ENCODE measurements at places on chromosomes 16 and 17. TPM values are rescaled to one million over a fixed set of nuclear protein-coding genes. Genes with fewer than 3 reads are reported as not detected.

- no peak for DNase-seq
Measured at GRCh38 chr17:17394494-17394893, 82.3 kb upstream of the MED9 start.

DNA sequence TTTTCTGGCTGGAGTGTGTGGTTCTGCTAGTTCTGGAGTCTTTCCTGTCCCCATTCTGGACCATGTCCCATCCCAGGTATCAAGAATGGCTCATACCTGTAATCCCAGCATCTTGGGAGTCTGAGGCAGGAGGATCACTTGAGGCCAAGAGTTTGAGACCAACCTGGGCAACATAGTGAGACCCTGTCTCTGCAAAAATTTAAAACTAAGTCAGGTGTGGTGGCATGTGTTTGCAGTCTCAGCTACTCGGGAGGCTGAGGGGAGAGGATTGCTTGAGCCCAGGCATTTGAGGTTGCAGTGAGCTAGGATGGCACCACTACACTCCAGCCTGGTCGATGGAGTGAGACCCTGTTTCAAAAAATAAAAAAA, 15.3 kb upstream of the WNT3 start:
- no peak for DNase-seq

DNA sequence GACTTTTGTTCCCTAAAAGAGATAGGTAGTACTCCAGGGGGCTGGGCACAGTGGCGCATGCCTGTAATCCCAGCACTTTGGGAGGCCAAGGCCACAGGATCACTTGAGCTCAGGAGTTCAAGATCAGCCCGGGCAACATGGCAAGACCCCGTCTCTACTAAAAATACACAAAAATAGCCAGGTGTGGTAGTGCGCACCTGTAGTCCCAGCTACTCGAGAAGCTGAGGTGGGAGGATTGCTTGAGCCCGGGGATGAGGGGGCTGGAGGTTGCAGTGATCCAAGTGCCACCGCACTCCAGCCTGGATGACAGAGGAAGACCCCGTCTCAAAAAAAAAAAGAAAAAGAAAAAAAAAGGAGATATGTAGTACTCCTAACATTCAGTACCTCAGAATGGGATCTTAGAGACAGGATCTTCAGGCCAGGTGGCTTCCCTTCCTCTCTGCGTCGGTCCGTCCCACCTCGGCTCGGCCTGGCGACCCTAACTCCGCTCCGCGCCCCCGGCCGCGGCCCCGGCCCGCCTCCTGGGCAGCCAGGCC, 89.6 kb downstream of the CDC27 start:
- no peak for DNase-seq

DNA sequence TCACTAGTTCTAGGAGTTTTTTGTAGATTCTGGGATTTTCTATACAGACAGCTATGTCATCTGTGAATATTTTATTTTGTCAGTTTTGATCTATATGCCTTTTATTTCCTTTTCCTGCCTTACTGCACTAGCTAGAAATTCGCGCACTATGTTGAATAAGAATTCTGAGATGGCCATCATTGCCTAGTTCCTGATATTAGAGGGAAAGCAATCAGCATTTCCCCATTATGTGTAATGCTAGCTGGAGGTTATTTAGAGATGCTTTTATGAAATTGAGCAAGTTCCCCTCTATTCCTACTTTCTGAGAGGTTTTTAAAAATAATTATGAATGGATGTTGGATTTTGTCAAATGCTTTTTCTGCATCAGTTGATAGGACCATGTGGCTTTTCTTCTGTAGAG, 23.8 kb downstream of the MPRIP start:
- no peak for DNase-seq

DNA sequence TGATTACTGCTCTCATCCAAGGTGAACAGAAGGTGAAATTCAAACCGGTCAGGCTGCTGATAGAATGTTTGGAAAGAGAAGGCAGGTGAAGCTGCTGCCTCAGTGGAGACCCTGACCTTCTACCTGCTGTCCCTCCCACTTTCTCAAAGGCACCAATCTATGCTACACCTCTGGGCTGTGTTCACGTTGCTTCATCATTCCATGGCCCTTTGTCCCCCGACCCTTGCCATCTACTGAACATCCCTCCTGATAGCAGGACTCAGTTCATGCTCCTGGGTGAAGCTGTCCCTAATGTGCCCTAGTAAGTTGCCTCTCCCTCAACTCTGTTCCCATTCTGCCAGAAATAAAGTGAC, 44.2 kb upstream of the SOX9 start:
- no peak for DNase-seq

Gene ZNF750
- total RNA-seq = not detected

Gene PERCC1
- not detected for total RNA-seq

Gene TP53TG3B
- not detected for total RNA-seq

Gene TSPAN10
- not detected for total RNA-seq

All from frontal cortex (tissue), 4 donors.